ENCODE measurements at places on chromosomes 1 and 21.

- peak; percentile 32 for DNase-seq
Observed at GRCh38 chr1:58754683-58755467, 29.0 kb downstream of the JUN start.

DNA sequence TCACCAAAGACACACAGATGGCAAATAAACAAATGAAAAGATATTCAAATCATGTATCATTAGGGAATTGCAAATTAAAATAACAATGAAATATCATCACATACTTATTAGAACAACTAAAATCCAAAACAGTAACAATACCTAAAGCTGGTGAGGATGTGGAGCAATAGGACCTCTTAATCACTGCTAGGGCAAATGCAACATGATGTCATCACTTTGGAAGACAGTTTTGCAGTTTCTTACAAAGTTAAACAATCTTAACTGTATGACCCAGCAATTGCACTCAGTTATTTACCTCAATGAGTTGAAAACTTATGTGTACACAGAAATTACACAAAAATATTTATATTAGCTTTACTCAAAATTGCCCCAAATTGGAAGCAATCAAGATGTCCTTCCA is 47.3 kb downstream of the SELENOF start:
- DNase-seq, result no peak

GRCh38 chr1:199356561-199356960 is 670.9 kb upstream of the NR5A2 start:
- no peak for DNase-seq

GRCh38 chr1:147214842-147215539 is 10.1 kb downstream of the FMO5 start:
- no peak for DNase-seq

DNA sequence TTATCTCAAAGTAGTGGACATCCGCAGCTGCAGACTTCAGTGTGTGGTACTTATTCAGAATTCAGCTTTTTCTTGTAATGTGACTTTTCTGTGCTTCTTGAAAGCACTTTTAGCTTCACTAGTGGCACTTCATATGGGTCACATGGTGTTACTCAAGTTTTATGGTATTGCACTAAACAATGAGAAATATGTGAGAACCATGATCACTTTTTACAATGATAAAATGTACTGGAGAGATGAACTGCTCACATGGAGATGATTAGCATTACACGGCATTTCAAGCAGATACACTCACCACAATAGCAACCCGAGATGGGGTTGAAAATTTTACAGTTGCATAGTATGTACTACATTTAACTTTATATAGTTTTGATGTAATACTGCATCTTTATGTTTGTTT is 40.1 kb upstream of the GPR52 start:
- DNase-seq, result no peak

GRCh38 chr1:96837781-96838216 is 116.2 kb downstream of the PTBP2 start:
- no peak for DNase-seq

DNA sequence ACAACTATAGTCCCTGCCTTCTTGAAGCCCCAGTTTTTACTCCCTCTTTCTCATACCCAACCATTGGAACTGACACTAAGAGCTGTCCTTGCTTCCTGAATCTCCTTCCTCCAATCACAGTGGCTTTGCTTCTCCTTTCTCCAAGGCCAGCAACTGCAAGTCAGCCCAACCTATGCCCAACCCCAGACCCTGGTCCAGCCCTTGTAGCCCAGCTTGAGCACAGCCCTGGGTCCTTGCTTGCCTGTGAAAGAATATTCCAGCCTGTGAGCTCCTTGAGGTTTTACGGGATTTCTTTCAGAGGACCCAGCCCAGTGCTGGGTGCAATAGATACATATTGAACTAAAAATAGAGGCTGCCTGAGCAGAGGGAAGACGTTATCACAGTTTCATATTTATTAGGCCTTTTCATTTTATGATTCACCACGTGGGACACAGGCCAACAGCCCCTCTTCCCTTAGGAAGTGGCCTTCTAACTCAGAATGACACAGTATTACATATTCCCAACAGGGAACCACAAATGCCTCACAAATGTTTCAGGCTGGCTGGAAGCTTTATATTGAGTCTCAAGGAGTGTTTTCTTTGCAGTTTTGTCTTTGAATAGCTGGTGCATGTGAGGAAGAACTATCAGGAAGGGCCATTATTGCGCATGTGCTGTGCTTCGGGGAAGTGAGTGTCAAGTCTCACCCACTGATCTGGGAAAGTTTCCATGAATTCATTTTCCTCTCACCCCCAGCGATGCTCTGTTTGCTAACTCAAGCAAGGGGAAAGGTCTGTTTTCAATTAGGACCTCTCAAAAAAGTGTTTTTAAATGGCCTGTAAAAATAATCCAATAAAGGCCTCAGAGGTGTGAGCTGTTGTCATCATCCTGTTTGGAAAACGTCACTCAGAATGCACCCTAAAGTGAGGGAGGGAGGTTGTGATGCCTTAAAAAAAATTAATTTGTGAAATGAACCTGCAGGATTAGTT is 92.3 kb upstream of the NFIA start:
- DNase-seq, result no peak

- DNase-seq, result no peak
Observed at GRCh38 chr1:21573971-21574465, 64.8 kb downstream of the ALPL start.

DNA sequence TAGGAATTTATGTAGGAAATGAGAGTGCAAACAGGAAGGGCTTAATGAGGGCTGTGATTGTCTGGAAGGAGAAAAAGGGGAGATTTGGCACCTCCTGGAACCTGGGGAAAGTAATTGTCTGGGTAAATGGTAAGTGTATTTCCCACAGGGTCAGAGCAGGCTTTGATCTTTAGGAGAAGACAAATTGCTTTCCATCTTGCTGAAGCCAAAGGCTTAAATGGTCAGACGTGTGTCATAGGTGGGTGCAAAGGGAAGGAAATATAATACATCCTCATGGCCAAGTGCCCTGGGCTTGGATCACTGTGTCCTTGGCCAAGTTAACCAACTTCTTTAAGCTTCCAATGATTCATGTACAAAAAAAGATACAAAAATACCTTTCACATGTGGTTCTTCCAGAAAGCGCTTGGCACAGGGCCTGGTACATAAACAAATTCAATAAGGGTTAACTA is 1.3 kb upstream of the DUSP23 start:
- no peak for DNase-seq

- DNase-seq, result no peak
Observed at GRCh38 chr1:37258068-37258467, 216.3 kb upstream of the ZC3H12A start.

- no peak for DNase-seq
Observed at GRCh38 chr1:15339570-15339969, 70.1 kb upstream of the EFHD2 start.

- DNase-seq, result no peak
Observed at GRCh38 chr21:28540514-28540913, 452.2 kb downstream of the LTN1 start.

Data from bone marrow (tissue), 2 donors.